ENCODE measurements at places on chromosomes 7 and 10.

- no peak for DNase-seq
These were observed 14.7 kb downstream of the ATRNL1 start for GRCh38 chr10:115107830-115108229.

DNA sequence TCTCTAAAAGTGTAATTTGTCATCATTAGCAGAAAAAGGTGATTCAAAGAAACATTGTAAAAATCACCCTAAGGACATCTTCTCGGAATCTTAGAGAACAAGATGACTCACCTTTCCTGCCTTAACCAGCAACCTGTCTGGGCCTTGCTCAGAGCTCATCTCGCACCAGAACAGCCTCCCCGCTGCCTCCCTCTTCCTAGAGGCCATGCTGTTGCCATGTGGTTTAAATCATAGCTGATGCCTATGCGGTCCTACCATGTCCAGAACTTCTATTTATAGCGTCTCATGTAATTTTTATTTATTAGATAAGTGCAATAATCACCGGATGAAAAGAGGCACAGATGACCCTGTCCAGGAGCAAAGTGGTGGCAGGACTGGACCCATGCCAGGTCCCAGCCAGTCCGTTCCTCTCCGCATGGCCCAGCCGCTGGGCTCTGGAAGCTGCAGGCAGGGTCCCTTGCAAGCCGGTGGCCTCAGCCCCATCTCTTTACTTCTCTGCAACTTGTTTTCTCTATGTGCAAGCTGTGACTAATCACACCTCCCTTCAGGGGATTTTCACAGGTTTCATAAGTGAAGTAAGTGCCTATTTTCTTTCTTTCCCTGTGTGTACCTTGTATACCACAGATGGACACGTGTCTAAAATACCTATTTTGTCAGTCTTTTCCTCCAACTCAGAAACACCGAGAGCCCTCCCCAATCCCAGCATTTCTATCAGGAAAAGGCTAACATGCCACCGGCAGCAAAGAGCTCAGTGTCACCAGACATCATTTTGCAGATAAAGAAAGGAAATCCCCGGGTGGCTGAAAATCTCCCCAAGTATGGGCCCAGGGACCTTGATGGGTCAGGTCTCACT, 27.1 kb downstream of the KLF6 start:
- DNase-seq, result no peak

- no peak for DNase-seq
These were observed 74.9 kb downstream of the ADCYAP1R1 start for GRCh38 chr7:31126976-31127375.

GRCh38 chr7:5636914-5637313, 144.5 kb downstream of the RNF216 start:
- DNase-seq, result peak; percentile 45

GRCh38 chr10:96714031-96714590, 6.2 kb downstream of the PIK3AP1 start:
- DNase-seq, result no peak

- no peak for DNase-seq
These were observed 420.3 kb downstream of the PHTF2 start for GRCh38 chr7:78218876-78219275.

- no peak for DNase-seq
These were observed 5.3 kb downstream of the CPXM2 start for GRCh38 chr10:123886292-123886691.

GRCh38 chr7:144057954-144058353, 9.2 kb downstream of the OR2A5 start:
- DNase-seq, result no peak

- peak; percentile 15 for DNase-seq
These were observed 114.0 kb downstream of the BBS9 start for GRCh38 chr7:33243319-33243881.

DNA sequence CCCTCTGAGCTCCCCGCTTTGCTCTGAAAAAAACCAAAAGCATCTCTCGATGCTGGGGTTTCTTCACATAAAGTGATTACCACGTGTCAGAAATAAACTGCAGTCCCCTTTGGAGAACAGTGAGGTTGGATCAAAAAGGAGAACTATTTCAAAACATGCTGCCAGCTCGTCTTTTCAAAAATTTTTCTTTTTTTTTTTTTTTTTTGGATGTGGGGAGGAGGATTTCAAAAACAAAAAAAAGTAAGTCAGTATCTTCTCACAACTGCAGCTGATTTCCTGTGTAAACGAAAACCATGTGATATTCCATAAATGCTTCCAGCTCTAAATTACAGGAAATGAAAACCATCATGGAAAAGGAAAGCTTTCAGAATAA, 155.0 kb upstream of the LYZL2 start:
- no peak for DNase-seq
